ENCODE measurements at places on chromosomes 6 and 20.

- DNase-seq: no peak
Observed at GRCh38 chr6:64838726-64839125, 868.3 kb downstream of the EYS start.

DNA sequence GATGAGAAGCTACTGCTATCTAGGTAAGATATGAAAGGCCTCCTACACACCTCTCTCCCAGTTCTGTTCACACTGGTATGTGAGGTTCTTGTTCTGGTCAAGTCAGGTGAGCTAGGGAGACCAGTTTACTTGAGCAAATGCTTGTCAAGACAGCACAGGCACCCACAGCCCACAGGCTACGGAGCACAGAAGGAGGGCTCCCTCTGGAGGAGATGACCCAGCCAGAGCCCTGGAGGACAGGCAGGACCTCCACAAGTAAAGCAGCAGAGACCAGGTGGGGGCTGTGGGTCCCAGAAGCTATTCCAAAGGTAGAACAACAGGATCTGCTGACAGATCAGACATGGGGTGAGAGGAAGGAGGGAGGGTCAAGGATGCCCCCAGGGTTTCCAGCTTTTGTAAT is 13.2 kb downstream of the MMP24OS start:
- DNase-seq: no peak

DNA sequence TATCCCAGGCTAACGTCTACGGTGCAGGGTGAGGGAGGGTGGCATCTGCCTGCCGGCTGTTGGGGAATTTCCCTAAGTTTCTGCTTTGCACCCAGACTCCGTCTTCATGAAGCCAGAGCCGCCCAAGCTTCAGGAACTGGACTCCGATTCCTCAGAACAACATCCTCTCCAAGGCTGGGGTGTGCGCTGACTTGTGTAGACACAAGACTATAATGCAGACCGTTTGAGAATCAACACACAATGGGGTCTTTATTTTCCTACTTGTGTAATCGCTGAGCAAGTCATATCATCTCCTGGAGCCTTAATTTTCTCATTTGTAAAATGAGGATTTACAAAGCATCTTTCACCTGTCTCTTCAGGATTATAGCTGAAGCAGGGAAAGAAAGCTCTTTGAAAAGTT is 160.5 kb upstream of the AGPAT4 start:
- no peak for DNase-seq

GRCh38 chr6:129501740-129502660 is 208.0 kb downstream of the ARHGAP18 start:
- no peak for DNase-seq
